ENCODE measurements at places on chromosomes 4 and X.

- H3K4me3 ChIP-seq, result no peak overlapping the region
- no peaks in the 10 kb centered on the region for H3K36me3 ChIP-seq
- no peaks in the 10 kb centered on the region for H3K27me3 ChIP-seq
These were observed 36.1 kb downstream of the GSPT2 start for GRCh38 chrX:51779306-51779705.

DNA sequence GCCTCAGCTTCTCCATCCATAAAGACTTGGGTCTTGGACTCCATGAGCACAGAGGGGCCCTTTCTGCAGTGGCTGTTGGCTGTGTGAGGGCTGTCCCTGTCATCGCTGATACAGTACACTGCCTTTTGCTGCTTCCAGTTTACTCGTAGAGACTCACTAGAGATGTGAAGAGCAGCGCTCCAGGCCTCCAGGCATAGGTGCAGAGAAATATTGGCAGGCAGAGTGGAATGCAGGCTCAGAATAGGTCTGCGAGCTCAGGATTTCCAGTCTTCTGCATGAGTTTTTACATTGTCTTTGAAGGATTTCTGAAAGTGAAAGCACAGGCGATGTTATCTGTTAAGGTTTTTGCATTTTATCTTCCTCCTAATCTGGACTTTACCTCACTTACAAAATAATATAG, 97.4 kb downstream of the AASDH start:
- H3K4me3 ChIP-seq, result peak overlapping the region; percentile 62
- H3K36me3 ChIP-seq, result no peaks in the 10 kb centered on the region
- peak; percentile 13 for DNase-seq
- no peak overlapping the region for H3K27ac ChIP-seq
- H3K27me3 ChIP-seq, result no peaks in the 10 kb centered on the region

DNA sequence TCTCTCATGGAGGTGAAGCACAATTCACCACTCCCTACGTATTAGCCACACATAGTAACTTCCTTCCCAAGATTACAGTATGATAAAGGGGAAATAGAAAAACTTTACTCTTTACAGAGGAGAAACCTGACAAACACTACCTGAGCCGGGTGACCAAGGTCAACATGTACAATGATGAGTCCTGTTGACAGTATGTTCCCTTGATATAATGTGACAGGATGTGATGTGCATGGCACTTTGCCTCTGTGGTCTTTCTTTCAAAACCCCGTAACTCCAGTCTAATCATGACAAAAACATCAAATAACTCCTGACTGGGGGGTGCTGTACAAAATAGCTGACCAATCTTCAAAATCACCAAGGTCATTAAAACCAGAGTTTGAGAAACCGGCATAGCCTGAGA, 60.6 kb downstream of the CD99L2 start:
- peaks cover 3% of the 10 kb centered on the region for H3K36me3 ChIP-seq
- no peak overlapping the region for H3K27ac ChIP-seq
- no peak overlapping the region for H3K4me3 ChIP-seq
- no peaks in the 10 kb centered on the region for H3K27me3 ChIP-seq
- DNase-seq, result no peak

DNA sequence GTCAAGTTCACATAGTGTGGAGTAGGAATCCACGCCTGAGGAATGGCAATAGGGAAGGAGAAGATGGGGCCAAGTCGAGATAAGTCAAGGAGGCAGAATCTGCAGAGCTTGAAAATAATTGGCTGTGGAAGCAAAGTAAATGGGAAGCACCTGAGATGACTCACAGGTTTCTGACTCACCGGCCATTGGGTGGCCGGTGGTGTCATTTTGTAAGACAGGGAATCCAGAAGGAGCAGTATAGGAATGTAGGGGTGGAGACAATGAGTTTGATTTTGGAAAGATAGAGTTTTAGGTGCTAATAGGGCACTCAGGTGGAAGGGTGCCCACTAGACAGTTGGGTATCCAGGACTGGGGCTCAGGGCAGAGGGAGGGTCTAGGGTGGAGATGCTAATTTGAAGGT, 201.0 kb upstream of the MAMLD1 start:
- no peak overlapping the region for H3K27ac ChIP-seq
- no peak overlapping the region for H3K4me3 ChIP-seq
- DNase-seq, result no peak
- no peaks in the 10 kb centered on the region for H3K4me1 ChIP-seq
- H3K36me3 ChIP-seq, result no peaks in the 10 kb centered on the region

- no peaks in the 10 kb centered on the region for H3K4me1 ChIP-seq
- no peaks in the 10 kb centered on the region for H3K36me3 ChIP-seq
- DNase-seq, result no peak
- H3K4me3 ChIP-seq, result no peak overlapping the region
These were observed 33.4 kb upstream of the FAM47B start for GRCh38 chrX:34909151-34909550.
